ENCODE measurements at places on chromosomes 4 and X.
A peak's percentile ranks its signal among the peaks of the same experiment; 100 is the strongest.

GRCh38 chr4:153651587-153651986 is 32.5 kb upstream of the TLR2 start:
- DNase-seq, result peak; percentile 64

GRCh38 chr4:610411-611261 is 14.7 kb upstream of the PDE6B start:
- no peak for DNase-seq

DNA sequence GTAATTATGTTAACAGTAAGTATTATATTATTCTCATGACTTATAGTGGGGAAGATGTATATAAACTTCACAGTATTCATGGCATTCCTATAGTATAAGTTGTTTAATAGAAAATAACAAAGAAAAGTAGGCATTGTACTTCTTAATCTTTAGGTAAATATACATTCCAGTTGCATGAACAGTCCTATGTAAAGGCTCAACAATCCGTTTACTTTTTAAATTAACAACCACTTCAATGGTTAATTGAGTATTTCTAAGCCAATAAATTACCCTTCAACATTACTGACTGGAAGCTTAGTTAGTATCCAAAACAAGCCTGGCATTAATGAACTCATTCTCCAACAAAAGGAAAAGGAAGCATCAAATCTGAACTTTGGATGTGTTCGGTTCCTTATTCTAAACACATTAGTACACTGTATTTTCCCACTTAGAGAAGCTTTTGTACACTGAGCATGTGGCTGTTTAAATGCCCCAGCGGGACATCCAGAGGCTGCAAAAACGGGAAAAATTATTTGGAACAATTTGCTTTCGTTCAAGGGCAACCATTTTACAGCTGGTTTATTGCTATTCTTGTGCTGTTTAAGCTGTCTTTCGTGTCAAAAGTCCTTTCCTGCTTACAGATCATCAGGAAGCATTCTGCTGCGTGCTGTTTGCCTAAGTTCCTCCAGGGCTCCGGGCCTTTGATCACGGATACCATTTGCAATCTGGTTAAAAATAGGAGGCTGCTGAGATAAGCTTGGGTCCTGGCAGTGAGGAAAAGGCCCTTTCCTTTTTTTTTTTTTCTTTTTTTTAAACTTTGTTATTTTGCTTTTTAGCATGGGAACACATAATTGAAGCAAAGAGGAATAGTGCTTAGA is 460.3 kb downstream of the SPRY1 start:
- no peak for DNase-seq

- DNase-seq, result no peak
Measured at GRCh38 chrX:51148848-51149247, 183.8 kb upstream of the NUDT10 start.

DNA sequence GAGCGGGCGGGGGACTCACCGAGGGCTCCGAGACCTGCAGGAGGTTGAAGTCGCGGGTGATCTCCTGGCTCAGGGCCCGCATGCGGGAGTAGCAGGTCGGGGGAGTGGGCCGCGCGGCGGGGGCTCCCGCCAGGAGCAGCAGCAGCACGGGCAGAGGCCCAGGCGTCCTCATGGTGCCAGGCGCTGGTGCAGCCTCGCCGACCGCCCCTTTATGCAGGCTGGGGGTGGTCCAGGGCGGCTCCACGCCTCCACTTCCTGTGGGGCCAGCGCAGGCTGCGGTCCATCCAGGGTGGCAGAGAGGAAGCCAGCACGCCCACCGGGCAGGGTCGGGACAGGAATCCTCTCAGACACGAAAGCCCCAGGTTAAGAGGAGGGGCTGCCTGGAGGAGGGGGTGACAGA is at the start of gene CYTL1:
CYTL1 (minus strand) TSS at position 185 of the 400 bp plus-strand sequence; CDS start at position 172, 13 bp downstream.
- DNase-seq, result no peak

DNA sequence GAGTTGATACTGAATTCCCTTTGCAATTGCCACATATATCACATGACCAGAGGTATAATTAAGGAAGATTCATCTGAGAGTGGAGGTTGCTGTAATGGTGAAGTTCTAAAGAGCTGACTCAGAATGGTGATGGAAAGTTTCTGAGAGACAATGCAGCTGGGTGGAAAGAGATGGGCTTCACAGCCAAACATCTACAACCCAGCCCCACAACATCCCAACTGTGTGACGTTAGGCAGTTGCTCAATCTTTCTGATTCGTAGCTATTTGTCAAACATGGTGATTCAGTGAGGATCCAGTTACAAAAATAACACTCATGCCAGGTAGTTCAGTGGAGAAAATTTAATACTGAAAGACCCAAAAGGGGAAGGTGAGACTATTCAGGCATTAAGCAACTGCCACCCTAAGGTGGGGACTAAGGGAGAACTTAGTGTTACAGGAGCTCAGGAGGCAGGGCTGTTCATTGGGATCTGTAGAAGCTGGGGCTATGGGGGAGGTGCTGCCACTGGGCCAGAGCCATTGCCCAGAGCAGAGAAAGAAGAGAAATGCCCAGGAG is 6.9 kb upstream of the AFF1 start:
- DNase-seq, result no peak

DNA sequence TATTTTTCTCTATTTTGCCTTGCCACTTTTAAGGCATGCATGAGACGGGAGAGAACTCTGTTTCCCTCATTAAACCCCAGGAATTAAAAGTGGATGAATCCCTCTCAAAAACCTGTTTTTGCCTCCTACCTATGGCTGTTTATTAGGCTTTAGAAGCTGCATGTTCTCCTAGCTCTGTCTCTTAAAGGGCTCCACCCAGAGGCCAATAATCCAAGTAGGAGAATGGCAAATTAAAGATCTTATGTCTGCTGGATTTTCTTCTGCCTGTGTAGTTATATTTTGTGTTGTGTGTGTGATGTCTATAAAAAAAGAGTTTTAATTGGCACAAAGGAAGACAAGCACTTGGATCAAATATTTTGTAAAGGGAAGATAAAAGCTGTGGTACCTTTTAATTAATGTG is 32.4 kb downstream of the MAGEC1 start:
- DNase-seq, result no peak

DNA sequence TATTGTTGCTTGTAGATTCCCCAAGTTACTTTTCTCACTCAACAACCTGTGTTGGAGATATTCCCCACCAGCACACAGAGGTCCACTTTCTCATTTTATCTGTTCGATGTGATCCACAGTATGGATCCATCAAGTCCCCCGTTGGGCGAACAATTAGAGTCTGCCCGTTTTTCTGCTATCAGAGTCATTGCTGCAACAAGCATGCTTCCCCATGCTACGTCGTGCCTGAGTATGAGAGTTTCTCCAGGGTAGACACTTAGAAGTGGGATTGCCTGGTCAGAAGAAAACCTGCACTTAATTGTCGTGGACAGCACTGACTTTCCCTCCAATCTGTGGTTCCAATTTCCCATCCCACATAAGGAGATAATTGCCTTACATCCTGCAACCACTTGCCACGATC is 62.7 kb upstream of the SHOX start:
- no peak for DNase-seq

DNA sequence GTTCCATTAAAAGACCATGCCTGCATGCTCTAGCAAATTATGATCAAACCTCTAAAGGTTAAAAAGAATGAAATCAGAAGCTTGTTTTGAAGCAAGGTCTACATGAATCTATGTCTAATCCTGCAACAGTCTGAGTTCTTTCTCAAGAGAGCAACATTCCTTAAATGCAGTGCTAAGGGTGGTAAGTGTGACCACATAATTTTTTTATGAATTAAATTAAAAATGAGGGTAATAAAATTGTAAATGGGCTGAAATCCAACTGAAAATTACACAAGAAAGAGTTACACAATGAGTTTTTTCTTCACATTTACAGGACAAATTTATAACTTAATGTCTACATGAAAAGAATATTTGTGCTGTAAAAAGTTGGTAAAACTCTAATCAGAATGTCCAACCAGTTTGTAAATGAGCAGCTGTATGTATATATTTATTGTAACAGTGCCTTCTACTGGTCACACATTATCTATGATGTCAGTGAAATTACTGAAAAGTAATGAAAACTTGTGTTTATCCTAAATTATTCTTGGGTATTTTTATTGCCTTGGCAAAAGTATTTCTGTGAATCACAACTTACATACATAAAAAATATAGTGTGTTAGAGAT is 336.3 kb upstream of the PITX2 start:
- no peak for DNase-seq

DNA sequence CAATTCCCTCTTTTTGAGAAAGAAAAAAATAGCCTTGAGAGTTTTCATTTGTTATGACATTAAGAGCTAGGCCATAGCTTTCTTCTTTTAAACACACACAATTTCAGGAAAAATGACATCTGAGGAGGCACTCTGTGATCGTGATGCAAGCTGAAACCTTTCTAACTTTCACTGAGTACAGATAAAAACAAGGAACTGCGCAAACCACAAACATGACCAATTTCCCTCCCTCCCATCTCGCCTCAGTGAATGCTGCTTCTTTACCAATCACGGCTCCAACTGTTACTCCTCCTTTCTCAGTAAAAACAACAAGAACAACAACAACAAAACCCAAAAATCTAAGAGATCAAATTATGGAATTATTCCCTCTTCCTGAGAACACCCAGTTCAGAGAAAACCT is 626.8 kb downstream of the TLL1 start:
- DNase-seq, result no peak

GRCh38 chrX:20477836-20478524 is 211.3 kb upstream of the RPS6KA3 start:
- no peak for DNase-seq

- no peak for DNase-seq
Measured at GRCh38 chr4:61376301-61376700, 176.2 kb downstream of the ADGRL3 start.

DNA sequence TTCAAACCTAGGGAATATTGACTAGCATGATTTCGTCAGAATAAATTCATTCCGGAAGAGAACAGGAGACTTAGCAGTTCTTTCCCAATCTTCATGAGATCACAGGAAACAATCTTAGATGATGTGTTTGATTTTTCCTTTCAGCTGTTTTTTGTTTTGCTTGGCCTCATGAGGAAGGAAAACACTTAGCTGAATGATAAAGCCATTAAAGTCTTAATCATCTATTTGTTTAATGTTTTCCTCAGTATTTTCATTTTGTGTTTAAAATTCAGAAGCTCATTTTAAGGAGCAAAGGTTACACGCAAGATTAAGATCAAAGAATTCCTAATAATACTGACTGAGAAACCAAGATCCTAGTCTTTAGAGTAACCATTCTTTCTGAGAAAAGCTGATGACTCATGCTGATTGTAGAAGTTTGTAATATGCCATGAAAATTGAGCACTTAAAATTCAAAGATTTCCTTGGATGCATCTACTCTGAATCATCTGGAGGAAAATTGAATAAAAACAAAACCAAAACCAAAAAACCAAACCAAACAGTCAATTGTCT is 15.4 kb upstream of the TBC1D19 start:
- no peak for DNase-seq

DNA sequence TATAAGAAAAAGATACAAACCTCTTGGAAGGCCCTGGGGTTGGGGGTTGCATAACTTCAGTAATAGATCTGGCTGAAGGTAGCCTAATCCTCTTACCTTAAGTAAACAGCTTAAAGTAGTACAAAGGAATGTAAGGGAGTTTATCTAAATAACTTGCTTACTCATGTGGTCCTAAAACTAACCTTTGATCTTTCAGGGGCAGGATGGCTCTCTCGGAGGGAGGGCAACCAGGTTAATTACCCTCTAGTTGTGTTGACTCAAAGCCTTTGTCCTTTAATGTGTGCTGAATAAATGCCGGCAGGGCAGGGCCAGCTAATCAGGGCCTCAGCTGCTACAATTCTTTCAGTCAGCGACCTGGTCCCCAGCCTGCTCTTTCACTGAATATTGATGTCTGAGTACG is 822.0 kb upstream of the SLIT2 start:
- DNase-seq, result no peak

GRCh38 chr4:168881781-168882420 is 128.2 kb downstream of the CBR4 start:
- no peak for DNase-seq

GRCh38 chrX:118884552-118885138 is 61.0 kb downstream of the ZCCHC12 start:
- DNase-seq, result no peak

DNA sequence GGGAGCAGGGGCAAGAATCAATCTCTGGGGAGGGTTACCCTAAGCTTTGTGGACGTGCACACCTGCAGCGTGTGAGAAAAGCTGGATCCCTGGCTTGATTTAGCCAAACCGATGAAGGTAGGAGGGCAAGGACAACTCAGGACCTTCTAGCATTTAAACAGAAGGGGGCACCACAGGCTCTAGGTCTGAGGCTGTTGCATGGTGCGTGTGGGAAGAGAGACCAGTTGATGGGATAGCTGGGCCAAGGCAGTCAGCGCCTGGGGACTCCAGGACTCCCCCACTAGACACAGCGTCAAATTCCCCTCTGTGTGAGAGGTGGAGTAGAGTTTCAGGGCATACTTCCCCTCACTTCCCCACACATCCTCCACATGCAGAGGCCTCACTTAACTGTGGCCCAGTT is 4.3 kb downstream of the GABRQ start:
- no peak for DNase-seq

- DNase-seq, result no peak
Measured at GRCh38 chrX:57282568-57282967, 3.9 kb upstream of the FAAH2 start.

DNA sequence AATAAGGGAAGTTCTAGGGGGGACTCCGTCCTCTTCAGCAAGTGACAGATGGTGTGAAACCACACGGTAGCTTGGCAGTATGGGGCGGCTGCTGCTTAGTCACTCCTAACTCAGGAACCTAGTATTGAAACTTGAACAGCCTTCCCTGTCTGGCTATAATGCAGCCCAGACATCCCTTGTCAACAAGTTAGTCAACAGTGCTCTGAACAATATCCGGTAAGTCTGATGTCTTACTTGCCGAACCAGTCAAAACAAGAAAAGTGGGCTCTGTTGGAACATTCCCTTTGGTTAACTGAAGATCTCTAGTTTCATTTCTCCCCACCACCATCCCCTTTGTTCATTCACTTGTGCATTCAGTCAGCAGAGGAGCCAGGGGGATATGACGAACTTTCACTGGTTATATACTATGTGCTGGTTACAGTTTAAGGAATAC is 18.7 kb upstream of the CXCL13 start:
- DNase-seq, result peak; percentile 53

DNA sequence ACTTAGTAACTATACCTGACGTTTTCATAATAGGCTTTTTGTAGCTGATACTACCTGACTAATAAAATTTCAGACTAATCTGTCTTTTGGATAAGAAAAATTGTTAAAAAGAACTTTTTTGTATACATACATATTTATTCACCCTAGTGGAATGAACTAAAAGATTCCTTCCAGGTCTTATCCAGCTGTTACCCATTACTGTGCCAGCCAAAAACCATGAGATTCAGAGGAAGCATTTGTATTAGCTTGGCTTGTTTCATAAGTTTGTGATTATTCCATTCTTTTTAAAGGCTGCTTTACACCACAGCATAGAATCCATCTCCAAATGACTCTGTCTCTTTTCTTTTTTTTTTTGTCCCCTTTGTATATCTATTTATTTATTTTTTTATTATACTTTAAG is 149.4 kb downstream of the FAT4 start:
- no peak for DNase-seq

- DNase-seq, result no peak
Measured at GRCh38 chr4:117664706-117665444, 369.4 kb upstream of the NDST3 start.

DNA sequence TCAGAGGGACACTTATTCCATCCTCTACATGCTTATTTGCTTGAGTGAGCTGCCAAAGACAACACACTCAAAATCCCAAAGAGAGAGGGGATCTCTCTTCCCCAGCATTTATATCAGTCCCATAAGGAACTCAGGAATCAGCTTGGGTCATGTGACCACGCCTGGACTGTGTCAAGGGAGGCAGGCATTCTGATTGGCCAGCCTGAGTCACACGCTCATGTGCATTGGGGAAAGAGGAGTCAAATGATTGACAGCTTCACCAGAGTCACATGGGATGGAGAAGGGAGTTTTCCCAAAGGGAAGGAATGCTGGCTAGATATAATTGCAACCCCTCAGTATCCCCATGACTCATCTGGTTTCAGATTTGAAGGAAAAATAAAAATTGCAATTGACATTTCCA is 49.0 kb downstream of the RWDD4 start:
- DNase-seq, result no peak

Measured in activated CD4-positive, alpha-beta T cell treated with anti-CD3 and anti-CD28 coated beads, Interleukin-2, amount 10 ng/mL, durations not matched to agents 7 days and 5 days (primary cell).